ENCODE measurements at places on chromosomes 7 and 10.

- DNase-seq = no peak
Observed at GRCh38 chr10:124150189-124150806, 56.9 kb upstream of the CHST15 start.

DNA sequence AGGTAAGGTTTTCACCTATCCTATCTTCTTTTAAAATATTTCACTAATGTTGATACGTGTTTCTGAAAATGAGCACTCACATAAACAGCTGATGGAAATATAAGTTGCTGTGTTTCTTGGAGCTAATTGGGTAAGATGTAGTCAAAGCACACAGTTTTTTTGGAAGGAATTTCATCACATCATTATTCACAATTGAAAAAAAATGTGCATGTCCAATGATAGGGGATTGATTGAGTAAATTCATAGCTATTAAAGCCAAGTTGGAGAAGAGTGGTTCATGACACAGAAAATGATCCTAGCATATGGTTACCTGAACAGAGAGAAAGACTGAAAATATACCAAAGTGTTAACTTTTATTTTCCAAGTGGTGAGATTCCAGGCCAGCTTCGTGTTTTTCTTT, 29.6 kb downstream of the GLI3 start:
- DNase-seq = no peak

DNA sequence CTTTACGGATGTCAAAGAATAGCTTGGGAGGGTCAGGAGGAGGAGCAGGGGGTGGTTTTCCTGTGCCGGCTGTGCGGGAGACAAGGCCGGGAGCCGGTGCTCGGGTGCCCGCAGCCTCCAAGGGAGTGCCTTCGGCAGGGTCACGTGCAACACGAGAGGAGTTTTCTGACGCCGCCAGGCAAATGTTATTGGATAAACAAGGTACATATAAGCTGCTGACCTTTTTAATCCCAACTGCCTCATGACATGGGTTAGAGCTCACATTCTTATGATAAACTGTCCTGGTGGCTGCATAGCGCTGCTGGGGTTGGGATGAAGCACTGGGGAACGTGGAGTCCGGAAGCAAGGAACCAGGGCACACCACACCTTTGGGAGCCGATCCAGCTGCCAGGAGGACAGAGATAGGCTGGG, 124.8 kb upstream of the PDLIM1 start:
- DNase-seq = no peak

DNA sequence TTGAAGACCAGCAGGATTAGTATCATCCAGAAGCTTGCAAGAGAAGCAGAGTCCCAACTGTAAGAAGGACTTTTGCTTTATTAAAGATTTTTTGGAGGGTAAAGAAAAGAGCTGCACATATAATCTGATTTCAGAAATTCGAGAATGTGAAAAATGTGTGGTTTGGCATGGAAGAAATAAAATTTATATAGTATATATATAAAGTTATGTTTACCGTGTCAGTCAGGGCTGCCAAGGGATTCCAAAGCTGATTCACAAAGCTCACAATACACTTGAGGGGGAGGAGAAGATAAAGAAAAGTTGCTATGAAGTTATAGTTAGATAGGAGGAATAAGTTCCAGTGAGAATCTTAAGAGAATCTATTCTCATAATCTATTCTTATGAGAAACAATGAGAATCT, 231.8 kb upstream of the CACNA2D1 start:
- no peak for DNase-seq

DNA sequence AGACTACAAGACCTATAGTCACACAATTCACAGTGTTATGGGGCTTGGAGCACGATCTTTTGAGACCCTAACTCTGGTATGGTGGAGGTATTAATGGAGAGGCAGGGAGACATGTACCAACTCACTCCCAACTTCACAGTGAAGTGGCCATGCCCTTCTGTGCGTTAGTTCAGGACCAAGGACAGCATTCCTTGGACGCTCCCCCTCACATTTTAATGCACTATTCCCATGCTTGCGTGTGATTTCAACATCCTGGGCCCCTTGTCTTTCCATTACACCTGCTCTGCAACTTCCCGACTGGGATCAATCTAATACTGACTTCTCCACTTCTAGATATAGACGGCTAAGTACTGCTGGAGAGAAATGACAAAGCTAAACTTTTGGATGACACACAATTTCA, 72.7 kb downstream of the PLCE1 start:
- DNase-seq = no peak

DNA sequence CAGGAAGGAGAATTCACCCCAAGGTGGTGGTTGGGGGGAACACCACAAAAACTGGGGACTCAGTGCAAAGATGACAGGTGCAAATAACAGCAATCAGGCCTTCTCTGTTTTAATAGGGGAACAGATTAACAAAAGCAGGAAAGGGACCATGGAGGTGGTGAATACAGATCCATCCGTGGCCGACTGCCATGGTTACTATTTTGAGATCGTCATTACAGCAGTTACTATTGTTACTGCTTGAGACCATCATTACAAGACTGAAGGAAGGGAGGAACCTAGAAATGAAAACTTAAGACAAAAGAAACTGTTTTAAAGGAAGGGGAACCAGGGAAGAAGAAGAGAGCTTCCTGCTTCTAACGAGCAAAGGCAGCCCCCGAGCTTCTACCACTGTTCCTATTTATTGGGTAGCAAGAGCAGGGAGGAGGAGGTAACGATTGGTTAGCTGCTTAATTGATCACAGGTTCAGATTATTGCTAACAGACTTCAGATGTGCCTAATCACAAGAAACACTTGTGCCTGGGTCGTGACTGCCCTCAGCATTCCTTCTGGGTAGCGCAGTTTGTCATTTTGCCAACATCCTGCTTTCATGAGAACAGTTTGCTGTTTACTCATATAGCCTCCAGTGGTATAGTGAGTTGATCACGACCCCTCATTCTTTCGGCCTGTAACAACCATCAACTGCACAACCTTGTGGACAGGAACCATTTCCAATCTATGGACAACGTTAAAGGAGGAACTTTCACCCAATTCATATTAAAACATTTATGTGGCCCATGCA, 216.3 kb downstream of the CHCHD3 start:
- DNase-seq = no peak

DNA sequence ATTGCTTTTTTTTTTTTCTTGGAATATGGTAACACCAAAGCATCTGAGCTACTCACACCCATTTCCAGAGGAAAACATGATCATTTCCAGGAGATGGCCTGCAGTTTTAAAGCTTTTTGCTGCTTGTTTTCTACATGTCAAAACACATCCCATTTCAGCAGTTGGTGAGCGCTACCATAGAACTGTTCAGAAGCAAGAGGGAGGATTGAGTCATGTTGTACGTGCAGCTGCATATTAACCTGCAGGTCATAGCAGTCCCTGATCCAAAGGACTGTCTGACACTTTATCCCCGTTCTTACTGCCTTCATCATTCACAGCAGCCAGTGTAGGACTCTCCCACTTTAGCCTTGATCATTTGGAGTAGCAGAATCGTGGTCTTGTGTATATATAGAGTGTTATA, 124.6 kb downstream of the AUTS2 start:
- DNase-seq = no peak

DNA sequence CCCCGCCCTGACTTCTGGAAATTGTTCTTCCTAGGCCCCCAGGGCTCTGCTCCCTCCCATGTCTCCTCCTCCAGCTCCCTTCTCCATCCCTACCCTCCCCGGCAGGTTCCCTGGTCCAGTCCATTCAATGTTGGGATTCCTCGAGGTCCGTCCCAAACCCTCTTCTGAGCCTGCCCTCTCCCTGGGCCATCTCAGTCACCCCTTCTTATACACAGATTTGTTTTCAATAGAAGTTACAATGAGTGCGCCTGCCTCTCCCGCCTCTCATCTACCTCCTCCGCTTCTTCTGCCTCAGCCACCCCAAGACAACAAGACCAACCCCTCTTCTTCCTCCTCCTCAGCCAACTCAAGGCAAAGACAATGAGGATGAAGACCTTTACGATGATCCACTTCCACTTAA, 67.9 kb downstream of the OAT start:
- DNase-seq = no peak

DNA sequence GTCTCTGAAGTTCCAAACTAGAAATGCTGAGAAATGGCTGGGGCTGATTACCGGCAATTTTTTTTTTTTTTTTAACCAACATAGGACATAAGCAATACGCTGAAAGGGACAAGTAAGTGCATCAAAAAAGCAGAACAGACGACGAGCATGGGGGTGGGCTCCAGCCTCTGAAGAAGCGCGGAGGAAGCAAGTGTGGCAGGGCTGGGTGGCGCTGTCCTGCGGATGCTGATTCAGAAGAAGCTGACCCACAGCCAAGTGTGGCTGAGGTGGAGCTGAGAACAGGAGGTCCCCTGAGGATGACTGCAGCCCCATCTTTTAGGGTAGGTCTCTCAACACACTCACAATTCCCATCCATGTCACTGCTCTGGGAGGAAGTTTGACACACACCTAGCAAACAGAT, 65.6 kb downstream of the CTBP2 start:
- no peak for DNase-seq

DNA sequence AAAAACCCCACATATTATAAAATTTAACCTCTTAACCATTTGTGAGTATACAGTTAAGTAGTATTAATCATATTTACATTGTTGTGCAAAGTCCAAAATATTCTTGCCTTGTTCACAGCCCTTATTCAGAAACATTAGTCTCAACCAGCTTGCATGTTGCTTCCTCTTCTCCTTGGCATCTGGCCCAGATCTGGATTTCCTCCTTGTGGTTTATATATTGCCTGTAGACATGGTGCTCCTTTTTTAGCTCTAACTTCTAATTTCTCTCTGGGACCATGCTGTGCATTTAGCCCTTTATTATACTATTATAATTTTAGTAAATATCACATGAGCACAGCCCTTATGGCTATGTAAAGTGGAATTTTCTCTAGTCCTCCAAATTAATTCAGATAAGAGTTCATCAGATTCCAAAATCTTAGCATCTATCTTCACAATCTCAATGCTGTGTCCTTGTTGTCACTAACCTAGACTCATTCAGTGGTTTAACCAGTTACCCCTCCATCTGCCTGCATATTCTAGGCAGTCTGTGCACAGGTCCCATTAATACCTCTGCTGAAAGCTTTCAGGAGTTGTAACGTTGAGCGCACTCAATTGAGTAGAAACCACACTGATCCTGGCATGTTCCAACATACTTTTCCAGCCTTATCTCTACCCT, 7.9 kb downstream of the CPED1 start:
- peak; percentile 4 for DNase-seq

GRCh38 chr7:127582361-127582760, 3.0 kb downstream of the GCC1 start:
- DNase-seq = no peak

- no peak for DNase-seq
Observed at GRCh38 chr7:101631224-101631714, 2.2 kb upstream of the MYL10 start.

DNA sequence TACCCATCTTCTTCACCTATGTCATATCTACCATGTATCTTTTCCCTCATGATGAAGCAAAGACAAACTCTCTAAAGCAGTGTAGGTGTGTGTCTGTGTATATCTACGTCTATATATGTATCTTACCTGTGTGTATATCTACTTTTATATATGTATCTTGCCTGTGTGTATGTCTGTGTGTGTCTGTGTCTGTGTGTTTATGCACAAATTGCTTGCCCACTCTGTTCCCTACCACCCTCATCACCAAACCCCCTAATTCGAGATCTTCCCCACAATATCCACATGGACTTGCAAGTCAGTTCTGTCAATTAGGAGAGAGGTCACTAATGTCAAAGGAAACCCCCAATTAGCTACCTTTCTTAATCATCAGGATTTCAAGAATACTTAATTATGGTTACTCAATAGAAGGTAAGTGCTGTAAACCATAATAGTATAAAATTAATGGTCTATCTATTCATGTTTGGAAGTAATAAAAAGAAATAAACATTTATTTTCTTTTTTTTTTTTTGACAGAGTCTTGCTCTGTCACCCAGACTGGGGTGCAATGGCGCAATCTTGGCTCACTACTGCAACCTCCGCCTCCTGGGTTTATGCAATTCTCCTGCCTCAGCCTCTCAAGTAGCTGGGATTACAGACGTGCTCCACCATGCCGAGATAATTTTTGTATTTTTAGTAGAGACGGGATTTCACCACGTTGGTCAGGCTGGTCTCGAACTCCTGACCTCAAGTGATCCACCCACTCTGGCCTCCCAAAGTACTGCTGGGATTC, 43.6 kb downstream of the ANKRD61 start:
- DNase-seq = no peak

DNA sequence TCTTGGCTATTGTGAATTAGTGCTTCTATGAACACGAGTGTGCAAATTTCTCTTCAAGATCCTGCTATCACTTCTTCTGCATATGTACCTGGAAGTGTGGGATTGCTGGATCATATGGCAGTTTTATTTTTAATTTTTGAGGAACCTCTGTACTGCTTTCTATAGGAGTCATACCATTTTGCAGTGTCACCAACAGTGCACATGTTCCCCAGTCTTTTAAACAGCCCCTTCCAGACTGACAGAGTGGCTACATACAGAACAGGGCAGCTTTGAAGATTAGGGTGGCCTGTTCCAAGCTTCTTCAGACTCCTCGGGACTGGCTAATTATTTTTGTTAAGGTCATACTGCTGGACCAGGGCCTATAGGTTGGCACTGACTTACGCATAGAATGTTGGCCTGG, 82.9 kb downstream of the AUTS2 start:
- no peak for DNase-seq

DNA sequence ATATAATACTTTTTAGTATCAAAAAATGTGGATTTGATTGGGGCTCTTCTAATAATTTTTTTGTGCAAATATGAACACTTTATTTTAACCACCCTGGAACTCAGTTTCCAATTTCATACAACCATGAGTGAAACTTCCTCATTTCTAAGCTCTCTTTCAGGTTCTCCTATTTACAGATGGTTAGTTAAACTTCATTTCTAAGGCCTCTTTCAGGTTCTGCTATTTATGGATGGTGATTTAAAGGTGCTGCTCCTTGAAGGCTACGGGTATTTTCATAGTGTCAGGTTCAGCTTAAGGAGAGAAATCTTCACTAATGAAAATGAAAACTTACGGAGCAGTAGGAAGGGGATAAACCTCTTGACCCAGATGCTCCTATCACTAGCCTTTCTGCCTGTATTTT, 568.3 kb downstream of the KIF20B start:
- DNase-seq = no peak

DNA sequence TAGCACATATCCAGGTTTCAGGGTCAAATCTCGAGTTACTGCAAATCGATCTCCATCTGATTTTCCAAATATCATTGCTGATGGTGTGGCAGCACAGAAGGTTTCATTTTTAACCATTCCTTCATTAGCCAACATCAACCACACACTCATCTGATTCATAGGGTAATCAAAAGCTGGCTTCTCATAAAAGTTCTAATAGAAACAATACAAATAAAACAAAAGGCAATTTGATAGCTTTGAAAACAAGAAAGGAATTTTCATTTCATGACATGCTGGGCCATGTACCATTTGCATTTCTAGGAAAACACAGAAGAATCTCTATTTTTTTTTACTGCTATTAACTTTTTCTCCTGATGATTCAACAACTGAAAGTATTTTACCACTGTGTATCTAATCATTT, 147.7 kb upstream of the SLC26A5 start:
- DNase-seq = no peak

GRCh38 chr10:35607475-35608327, 2.6 kb downstream of the GJD4 start:
- DNase-seq = no peak

All from activated CD4-positive, alpha-beta T cell treated with anti-CD3 and anti-CD28 coated beads, Interleukin-2, amount 50 U/mL, for 4 hours (primary cell).